Fibroblast of the aortic adventitia (primary cell): ENCODE measurements at places on chromosomes 5 and 9.

DNA sequence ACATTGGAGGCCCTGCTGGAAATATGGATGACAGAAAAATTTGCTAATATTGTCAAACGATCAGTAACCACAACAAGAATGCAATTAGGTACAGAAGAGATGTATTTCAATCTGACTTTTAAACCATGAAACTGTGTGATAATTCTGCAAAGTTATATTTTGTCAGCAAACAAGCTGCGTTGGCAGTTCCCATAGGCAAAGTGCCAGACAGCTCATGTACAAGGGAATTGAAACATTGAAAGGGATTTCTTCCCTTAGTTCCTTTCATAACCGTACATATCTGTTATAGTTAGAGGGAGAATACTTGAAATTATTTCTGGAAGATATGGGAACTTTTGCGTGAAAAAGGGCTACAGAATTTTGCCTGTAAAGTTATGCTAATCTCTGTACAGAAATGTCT lies 419.4 kb upstream of the PTGER4 start:
- peak; percentile 36 for DNase-seq

DNA sequence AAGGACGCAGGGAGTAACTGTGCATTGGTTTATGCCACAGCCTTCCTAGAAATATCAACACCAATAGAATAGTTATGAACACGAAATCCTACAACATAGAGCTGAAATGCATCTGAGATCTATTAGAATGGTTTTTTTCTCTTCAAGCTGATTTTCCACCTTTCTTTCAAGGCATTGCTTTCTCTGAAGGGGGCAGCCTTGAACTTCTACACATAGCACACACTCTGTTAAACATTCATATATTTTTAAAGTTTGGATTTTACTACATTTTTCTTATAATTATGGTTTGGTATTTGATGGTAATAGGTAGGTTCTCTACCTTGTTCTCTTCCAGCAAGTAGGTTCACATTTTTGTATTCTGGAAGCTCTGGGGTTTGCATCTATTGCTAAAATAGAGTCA lies 661.8 kb downstream of the SEMA5A start:
- DNase-seq, result peak; percentile 20

GRCh38 chr9:69535286-69535832 lies 136.8 kb downstream of the APBA1 start:
- peak; percentile 11 for DNase-seq

DNA sequence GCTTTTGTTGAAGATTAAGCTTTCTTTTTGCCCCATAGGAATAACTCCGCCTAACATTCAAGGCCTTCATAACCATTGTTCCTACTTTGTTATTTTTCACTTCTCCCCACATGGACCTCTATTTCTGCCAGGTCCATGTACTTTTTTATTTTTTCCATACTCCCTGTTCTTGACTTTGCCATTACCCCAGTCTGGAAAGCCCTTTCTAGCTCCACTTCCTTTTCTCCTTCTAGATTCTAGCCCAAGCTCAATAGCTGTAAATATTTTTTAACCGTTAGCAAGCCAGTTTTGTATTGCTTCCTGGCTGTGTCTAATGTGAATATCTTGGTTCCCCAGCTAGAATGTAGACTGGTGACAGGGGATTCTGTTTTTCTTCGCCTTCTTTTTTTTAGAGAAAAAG lies 26.1 kb downstream of the NCBP1 start:
- DNase-seq, result no peak

- DNase-seq, result peak; percentile 65
Measured at GRCh38 chr9:101365181-101365580, 19.6 kb downstream of the BAAT start.

DNA sequence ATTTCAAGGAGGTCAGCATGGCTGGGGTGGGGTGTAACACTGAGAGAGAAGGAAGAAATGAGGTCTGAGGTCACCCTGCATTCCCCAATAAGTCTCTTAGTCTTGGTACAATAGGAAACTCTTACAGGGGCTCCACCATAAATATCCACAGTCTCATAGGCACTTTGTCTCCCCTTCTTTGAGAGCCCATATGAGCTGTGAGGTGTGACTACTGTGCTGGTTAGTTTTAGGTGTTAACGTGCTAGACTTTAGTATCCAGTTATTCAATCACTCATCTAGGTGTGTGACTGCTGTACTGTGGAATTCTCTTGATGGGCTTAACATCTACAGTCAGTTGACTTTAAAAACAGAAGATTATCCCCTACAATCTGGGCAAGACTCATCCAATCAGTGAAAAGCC lies 378.1 kb upstream of the RFX3 start:
- no peak for DNase-seq

DNA sequence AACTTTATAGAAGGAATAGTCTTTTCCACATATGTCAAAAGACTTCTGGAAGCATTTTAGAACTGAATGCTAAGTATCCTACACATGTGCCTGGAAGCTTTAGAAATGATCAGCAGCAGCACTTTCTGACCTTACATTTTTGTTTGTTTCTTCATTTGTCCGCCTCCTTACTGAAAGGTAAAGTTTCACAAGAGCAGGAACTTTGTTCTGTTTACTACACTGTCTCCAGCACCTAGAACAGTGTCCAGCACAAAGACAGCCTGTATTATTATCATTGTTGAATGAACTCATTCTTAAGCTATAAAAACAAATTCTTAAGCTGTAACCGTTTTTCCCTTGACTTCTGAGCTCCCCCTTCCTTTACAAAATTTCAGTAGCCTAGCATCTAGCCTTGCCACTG lies 14.8 kb downstream of the PIP5K1B start:
- no peak for DNase-seq
